Activated CD8-positive, alpha-beta memory T cell treated with anti-CD3 and anti-CD28 coated beads, Interleukin-2, amount 10 ng/mL, durations not matched to agents 7 days and 5 days (primary cell): ENCODE measurements at places on chromosomes 2 and 18.

- no peak for DNase-seq
These were observed 89.2 kb upstream of the CTDP1 start for GRCh38 chr18:79590191-79591031.

GRCh38 chr2:20139407-20140172, 85.3 kb downstream of the SDC1 start:
- no peak for DNase-seq

- DNase-seq: no peak
These were observed 294.8 kb upstream of the FIGN start for GRCh38 chr2:164030623-164031022.

GRCh38 chr2:149719695-149720094, 132.1 kb upstream of the MMADHC start:
- no peak for DNase-seq

GRCh38 chr2:55120634-55121359, 70.5 kb upstream of the RTN4 start:
- no peak for DNase-seq

- no peak for DNase-seq
These were observed 120.8 kb downstream of the CRIM1 start for GRCh38 chr2:36476411-36476810.
